ENCODE measurements at places on chromosomes 16 and 17.

- no peak for DNase-seq
These were observed 110.4 kb downstream of the MRTFB start for GRCh38 chr16:14181371-14182050.

DNA sequence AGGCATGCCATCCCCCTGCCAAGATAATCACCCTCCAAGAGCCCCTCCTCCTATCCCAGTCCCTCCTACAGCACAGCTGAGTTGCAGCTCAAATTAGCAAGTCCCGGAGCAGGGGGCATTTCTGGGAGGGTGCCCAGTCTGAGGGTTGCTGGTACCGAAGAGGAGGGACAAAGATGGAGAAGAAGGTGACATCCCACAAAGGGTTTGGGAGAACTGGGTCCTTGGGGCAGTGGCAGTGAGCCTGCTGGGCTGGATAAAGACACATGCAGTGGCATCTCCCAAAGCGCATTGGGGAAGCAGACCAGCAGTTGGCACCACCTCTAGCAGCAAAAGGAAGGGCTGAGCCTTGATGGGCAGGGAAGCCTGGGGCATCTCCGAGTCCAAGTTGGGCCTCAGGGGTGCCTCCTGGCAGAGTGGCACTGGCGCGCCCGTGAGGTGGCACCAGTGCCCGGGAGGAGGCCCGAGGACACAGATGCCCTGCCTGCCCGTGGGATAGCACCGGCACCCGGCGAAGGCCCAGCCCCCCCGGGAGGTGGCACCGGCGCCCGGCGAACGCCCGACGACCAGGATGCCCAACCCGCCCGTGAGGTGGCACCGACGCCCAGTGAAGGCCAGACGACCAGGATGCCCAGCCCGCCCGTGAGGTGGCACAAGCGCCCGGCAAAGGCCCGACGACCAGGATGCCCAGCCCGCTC is 622 bp downstream of the TOM1L2 start:
- DNase-seq: peak; percentile 4

- DNase-seq: no peak
These were observed 202.5 kb downstream of the CDH13 start for GRCh38 chr16:82829301-82829700.

- DNase-seq: no peak
These were observed 5.4 kb upstream of the SLC5A2 start for GRCh38 chr16:31477220-31478216.

DNA sequence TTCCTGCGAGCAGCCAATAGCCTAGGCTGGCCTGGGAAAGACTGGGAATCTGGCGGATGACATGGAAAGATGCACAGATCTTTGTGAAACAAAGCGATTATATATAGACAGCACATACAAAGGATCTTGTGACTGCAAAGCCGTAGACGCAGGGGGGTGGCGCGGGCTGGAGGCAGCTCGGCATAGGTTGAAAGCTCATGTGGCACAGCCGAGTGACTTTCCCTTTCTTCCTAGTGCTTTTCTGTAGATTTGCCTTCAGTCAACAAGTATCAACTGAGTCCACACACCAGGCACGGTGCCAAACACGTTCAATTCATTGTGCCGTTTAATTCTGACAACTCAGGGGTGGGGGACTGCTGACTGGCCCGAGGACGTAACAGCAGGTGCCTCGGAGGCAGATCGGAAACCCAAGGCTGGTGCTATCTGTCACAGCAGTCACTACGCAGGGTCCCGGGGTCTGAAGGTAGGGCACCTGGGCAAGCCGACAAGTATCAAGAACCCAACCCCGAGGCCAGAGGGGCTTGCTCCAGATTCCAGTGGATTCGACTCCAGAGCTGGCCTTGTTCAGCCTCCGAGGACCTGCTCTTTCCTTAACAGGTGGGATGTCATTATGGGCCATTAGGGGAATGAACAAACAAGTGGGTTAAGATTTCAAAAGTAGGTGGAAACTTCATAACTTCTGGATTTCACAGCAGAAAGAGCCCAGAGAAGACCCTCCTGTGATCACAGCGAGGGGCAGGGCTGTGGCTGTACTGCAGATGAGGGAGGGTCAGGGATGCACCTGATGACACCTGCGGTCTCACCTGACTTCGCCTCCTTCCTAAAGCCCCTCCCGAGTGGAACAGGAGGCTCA is 5.9 kb downstream of the PAM16 start:
- no peak for DNase-seq

- no peak for DNase-seq
These were observed 440.5 kb downstream of the GRIN2A start for GRCh38 chr16:9741776-9742175.

- DNase-seq: peak; percentile 18
These were observed 94.2 kb downstream of the NTN1 start for GRCh38 chr17:9115214-9116191.

- no peak for DNase-seq
These were observed 3.5 kb downstream of the ZBTB4 start for GRCh38 chr17:7475764-7476422.

DNA sequence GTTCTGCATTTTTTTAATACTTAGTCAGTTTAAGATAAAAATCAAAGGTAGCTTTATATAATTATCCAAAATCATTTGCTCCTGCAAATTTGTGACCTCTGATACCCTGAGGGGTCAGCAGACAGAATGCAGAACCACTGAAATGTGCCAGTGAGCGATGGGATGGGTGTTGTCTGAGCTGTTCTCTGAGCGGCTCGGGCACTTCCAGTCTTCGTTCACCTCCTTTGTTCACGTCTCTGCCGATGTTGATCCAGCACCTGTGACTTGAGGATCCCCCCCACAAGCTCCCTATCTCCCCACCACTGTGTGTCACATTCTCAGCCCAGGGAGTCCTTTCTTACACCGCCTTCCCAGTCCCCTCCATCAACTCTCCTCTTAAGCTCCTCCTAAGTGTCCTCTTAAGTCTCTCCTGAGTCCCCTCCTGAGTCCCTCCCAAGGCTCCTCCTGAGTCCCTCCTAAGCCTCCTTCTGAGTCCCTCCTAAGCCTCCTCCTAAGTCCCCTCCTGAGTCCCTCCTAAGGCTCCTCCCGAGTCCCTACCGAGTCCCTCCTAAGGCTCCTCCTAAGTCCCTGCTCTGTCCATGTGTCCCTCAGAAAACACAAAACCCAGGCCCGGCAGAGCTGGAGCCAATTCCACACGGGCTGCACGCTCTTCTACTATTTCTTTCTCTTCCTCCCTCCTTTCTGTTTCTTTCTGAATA is 47.5 kb downstream of the RNF213 start:
- DNase-seq: no peak

DNA sequence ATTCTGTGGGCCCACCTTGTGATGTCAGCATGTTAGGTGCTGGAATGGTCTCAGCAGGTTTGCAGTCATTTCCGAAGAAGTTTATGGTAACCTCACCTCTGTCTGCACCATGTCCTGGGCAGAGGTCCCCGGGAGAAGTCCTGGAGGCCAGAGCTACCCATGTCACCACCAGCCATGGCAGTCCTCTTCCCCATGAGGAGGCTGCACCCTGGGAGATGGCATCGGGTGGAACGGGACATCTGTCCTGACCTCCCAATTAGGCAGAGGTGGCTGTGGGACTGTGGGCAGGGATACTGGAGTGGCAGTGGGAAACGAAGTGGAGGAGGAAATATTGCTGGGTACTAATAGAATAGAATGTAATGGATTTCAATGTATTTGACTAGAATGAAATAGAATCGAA is 511.8 kb upstream of the WSB1 start:
- no peak for DNase-seq

DNA sequence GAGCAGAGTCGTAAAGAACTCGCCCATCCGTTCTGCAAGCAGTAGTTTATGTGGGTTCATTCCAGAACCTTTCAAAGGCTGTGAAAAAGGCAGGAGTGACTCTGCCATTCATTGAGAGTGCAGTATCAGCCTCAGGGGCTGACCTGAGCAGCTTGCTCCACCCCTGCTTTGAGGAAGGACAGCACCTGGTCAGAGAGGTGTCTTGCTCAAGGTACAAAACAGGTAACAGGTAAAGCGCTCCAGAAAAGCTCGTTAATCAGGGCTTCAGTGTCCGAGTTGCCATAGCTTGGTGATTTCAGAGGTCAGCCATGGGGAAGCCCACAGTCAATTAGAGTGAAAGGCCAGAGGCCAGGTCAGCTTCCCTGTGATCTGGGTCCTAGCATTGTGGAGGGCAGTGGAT is 251.1 kb downstream of the ABCC12 start:
- no peak for DNase-seq

DNA sequence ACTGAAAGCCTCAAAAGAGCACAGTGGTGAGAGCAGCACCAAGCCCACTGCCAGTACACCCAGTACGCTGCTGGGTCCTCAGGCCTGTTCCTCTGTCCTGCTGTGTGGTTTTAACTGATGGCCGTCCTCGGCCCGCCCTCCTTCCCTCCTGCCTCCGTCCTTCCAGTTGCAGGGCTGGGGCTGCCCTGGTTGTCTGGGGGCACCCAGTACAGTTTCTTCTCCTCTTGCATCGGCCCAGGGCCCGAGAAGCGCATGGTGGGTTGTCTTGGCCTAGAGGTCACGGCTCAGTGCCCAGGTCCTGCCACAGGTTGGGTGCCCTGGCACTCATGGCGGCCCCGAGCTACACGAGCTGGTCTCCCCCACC is 70.8 kb upstream of the KCTD5 start:
- DNase-seq: no peak

DNA sequence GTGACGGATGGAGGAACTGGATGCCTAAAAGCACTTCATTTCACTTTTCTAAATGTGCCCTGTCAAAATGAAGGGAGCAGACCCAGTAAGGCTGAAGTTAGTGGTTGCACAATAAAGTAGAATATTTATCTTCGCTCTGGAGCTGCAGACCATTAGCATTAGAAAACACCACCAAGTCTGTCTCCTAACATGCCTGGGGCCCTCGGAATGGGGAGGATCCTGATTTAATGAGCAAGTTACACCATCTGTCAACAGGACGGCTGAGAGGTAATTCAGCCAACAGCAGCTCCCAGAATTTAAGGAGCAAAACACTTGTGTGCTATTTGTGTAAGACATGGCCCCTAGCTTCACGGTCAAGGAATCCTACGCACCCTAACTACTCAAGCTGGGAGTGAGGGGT is 22.3 kb downstream of the CA10 start:
- no peak for DNase-seq

- DNase-seq: no peak
These were observed 9.4 kb downstream of the SNX20 start for GRCh38 chr16:50671644-50672260.

GRCh38 chr16:66903544-66904427 is 14.9 kb downstream of the CDH16 start:
- no peak for DNase-seq

- no peak for DNase-seq
These were observed 46.1 kb upstream of the BPTF start for GRCh38 chr17:67779098-67779672.

- DNase-seq: no peak
These were observed 29.6 kb downstream of the CLUAP1 start for GRCh38 chr16:3530371-3530914.

DNA sequence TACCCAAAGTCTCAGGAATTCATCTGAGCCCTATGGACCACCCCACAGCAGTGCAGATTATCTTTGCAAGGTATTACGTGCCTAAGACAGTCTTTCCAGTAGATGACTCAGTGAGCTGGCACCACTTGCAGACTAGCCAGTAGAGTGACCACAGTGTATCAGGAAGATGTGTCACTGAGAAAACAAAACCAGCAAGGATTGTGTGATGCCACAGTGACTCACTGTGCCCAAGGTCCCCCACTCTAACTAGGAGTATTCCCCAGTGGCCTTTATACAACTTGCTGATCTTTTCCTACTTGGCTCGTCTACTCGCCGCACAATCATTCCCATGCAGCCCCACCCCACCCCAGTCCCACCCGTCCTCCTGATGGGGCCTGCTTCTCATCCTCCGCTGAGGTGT is 26.8 kb upstream of the PRKCA start:
- DNase-seq: no peak

- DNase-seq: no peak
These were observed 12.5 kb upstream of the NUDT16L1 start for GRCh38 chr16:4680673-4681470.

Data from activated gamma-delta T cell treated with anti-CD3 and anti-CD28 coated beads, Interleukin-2, amount 50 U/mL, for 16 hours (primary cell).